RPMI7951 (cell line): ENCODE measurements at places on chromosomes 3 and 15. TPM values are rescaled to one million over a fixed set of nuclear protein-coding genes. Genes with fewer than 3 reads are reported as not detected.

Gene PRR20G
- not detected in 2 replicates for total RNA-seq

Gene FETUB
- not detected in 2 replicates for total RNA-seq

Gene MFAP1
- total RNA-seq: 43.5 and 46.4 TPM in 2 replicates

Gene GYG1
- 45.3 and 65.4 TPM in 2 replicates for total RNA-seq

Gene CEMIP
- 1.1 and 2.6 TPM in 2 replicates for total RNA-seq

Gene TMOD2
- total RNA-seq: 4.1 and 4.8 TPM in 2 replicates

DNA sequence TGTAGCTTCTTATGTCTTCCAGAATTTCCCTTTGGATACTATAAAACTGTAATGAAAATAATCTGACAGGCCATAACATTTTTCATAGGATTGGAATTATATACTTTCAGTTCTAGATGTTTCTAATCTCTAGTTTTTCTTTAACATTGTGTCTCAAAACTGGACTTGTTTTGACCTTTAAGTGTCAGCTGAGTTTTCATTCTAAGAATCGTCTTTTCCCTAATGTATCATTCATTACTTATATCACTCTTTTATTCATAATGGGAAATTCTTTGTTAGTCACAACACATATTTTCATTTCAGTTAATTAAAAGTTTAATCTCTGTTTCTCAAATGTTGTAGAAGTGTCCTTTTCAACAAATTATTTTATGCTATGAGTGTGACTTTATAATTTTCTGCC is 11.9 kb downstream of the GPR171 start:
- no peak for DNase-seq

GRCh38 chr3:48569400-48569799 is 5.8 kb upstream of the UCN2 start:
- no peak for DNase-seq

DNA sequence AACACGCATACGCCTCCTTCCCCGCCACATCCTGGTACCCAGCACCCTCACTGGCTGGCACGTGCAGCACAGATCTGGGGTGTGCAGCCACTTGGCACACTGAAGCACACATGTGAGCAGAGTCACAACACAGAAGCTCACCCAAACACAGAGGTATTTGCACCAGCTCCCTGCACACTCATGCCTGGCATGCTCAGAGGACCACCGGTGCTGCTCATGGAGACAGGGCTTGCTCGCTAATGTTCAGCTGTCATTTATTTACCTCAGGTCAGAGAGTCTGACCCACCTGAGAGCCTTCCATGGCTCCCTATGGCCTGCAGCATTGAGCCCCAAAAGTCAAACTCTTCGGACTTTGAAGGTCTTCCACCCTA is 70.4 kb downstream of the ADAMTS7 start:
- DNase-seq: no peak

GRCh38 chr3:173439004-173439403 is 41.5 kb downstream of the NLGN1 start:
- DNase-seq: no peak

- no peak for DNase-seq
Observed at GRCh38 chr3:140224307-140224706, 289.3 kb downstream of the CLSTN2 start.

- DNase-seq: no peak
Observed at GRCh38 chr3:172536505-172536904, 13.3 kb upstream of the TNFSF10 start.

- DNase-seq: peak; percentile 82
Observed at GRCh38 chr15:100918034-100918689, 995 bp upstream of the LRRK1 start.

GRCh38 chr15:95469496-95470000 is 861.0 kb upstream of the NR2F2 start:
- no peak for DNase-seq

GRCh38 chr3:62876064-62876463 is 848 bp upstream of the CADPS start:
- peak; percentile 65 for DNase-seq

DNA sequence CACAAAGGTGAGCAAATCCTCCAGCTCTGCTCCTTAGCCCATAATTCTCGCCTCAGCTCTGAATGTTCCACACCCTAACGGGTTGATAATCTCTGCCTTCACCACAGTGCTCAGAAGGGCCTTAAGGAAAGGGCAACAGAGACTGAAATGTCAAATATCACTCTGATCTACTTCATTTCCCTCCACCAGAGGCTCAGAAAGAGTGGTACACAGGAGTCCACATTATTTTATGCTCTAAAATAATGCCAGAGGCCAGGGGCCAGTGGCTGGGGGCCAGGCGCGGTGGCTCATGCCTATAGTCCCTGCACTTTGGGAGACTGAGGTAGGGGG is 72.2 kb downstream of the MB21D2 start:
- DNase-seq: no peak
